SJCRH30 (cell line): ENCODE measurements at places on chromosomes 3 and 15. TPM values are rescaled to one million over a fixed set of nuclear protein-coding genes. Genes with fewer than 3 reads are reported as not detected.

The ILDR1 gene
- not detected in 2 replicates for total RNA-seq

The SELENOK gene
- 42.8 and 44.1 TPM in 2 replicates for total RNA-seq

The CLRN1 gene
- not detected in 2 replicates for total RNA-seq

DNA sequence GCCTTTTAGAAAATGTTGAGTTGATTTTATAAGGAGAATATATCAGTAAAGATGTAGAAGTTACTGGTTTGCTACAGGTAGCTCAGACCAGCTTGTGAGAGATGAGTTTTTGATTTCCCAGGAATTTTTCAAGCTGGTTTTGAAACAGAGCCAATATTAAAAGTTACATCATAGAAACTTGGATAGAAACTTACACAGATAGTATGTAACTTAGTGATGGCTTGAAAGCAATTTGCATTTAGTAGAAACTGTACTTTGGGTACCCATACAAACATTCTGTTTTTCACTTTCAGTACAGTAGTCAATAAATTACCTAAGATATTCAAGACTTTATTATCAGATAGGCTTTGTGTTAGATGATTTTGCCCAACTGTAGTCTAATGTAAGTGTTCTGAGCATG lies 93.4 kb downstream of the RBMS3 start:
- no peak for DNase-seq

DNA sequence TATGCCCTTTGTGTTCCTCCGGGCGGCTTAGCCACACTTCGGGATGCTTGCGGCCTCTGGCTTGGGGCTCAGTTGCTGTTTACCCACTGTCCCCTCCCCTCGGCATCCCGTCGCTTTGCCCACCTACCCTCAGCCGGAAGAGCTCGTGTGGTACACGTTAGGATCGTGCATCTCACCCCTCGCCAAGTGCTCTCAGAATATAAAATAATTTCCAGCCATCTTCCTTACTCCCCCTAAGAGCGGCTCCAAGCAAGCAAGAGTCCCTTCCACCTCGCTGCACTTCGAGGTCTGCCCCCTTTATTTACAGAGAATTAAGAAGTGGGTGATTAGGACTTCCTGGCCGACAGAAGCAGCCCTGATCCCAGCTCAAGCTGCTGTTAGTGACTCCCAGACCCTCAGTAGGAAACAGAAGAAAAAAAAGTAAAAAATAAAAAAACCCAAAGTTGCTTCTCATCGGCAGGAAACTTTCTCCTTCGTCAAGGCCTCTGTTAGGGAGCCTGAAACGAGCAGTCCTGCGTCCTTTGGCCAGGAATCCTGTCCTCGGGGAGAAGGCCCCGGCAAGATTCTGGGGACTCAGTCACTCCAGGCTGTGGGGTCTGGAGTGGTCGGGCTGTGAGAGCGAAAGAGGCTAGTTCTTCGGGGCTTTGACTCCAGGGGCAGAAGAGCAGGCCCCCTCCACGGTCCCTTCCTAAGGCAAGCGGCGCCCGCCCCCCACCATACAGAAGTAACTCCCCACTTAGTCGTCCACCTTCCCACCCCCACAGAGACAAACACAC lies 3.0 kb downstream of the MEIS2 start:
- no peak for DNase-seq

DNA sequence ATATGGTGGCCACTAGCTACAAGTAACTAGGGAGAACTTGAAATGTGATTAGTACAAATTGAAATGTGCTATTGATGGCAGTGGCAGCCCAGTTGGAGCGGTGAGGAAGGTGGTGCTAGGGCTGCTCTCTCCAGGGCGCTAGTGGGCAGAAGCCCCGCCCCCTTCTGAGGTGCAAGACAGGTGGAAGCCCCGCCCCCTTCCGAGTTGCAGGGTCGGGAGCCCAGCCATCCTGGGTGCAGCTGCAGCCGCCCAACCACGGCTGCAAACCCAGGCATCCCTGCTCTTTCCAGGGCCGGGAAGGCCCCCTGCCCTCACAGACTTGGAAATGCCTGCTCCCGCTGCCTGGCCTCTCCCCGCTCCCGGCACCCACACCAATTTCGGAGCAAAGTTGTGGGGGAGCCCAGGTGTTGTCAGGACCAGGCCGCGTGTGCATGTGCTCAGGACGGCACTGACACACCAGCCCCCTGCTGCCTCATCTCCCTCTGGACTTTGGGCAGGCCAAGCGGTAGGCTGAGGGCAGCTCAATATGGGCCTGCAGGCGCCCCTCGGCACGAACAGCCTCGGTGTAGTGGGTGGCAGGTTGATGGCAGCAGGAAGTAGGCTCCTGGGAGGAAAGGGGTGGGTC lies 10.0 kb downstream of the ATR start:
- DNase-seq, result no peak

DNA sequence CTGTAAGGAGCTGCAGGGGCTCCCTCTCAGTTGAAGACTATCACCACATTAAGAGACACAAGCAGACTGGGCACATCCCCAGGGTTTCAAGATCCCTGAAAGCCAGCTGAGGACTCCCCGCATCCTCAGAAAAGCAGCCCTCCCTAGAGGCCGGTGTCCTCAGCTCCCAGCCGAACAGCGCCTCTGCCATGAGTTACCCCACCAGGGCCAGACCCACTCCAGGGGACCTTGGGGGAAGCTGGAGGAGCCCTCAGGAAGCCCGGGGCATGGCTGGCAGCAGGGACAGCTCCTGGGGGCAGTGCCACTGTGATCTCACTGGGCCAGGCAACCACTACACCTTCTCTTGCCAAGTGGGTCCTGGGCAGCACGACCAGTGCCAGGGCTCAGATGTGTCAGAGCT lies 8.1 kb downstream of the KLF15 start:
- no peak for DNase-seq

GRCh38 chr15:83015361-83015760 lies 3.9 kb upstream of the C15orf40 start:
- DNase-seq, result no peak

DNA sequence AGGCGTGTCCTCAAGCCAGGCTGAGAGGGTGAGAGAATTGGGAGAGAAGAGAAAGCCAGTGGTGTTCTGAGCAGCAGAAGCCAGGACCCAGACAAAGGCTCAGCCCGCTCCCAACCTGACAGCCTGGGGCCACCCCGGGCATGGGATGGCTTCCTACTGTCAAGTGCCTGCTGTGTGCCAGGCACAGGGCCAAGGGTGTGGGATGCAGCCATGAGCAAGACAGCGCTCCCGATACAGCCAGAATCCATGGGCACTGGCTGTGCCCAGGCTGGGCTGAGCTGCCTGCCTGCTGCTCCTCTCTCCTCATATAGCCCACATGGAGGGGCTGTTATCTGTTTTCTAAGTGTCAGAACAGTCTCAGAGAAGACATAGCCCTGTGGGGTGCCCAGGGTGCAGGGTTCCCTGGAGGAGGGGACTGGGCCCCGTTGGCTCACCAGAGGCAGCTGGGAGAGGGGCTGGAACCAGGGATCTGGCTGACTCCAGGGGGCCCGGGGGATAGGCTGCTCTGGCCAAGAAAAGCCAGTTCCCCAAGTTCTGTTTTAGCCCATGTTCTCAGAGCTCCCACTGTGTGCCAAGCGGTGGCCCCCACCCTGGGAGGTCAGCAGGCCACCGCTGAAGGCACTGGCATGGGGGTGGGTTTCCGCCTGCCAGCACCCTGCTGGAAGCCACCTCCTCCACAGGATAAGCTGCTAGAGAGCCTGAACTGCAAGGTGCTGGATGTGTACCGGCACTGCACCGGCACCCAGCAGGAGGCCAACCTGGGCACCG lies 39.0 kb downstream of the CFAP100 start:
- DNase-seq, result no peak

DNA sequence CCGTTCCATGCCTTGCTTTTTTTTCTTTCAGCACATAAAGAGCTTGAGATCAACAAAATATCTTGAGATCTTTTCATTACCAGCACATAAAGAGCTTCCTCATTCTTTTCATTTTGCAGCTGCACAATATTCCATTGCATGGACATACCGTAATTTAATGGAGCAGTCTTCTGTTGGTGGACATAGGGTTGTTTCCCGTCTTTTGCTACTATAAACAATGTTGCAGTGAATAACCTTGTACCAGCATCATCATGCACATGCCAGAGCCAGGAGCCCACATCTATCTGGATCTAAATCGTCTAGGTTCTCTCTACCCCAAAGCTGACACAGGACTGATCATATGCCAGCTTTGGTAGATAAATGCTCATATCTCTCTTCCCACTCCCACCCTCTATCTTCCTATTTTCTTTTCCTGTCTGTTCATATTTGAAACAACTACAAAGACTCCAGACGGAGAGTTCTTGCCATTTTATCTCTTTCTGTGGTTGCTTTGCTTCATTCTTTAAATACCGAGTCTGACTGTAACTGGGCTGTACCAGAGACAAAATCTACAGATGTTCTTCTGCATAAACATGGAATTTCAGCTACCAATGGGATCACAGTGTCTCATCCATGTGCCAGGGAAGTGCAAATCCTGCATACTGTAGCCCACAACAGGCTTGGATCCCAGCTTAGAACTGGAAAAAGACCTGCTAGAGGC lies 47.1 kb upstream of the AKAP13 start:
- no peak for DNase-seq

DNA sequence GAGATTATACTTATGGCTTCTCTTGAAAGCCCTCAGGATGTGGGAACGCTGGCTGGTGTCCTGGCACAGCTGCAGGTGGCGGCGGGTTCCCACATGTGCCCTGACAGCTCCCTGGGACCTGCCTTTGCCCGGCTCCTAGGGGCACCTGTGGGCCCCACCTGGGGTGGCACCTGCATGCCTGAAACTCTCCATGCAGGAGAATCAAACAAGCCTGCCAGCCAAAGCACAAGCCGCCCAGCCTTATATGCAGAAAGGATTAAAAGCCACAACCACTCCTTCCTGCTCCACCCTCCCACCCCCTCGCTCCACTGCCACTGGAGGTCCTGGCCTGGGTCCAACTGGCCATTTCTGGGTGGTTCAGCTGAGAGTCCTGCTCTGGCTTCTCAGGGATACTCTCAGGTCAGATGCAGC lies 18.1 kb downstream of the TRPM1 start:
- no peak for DNase-seq

DNA sequence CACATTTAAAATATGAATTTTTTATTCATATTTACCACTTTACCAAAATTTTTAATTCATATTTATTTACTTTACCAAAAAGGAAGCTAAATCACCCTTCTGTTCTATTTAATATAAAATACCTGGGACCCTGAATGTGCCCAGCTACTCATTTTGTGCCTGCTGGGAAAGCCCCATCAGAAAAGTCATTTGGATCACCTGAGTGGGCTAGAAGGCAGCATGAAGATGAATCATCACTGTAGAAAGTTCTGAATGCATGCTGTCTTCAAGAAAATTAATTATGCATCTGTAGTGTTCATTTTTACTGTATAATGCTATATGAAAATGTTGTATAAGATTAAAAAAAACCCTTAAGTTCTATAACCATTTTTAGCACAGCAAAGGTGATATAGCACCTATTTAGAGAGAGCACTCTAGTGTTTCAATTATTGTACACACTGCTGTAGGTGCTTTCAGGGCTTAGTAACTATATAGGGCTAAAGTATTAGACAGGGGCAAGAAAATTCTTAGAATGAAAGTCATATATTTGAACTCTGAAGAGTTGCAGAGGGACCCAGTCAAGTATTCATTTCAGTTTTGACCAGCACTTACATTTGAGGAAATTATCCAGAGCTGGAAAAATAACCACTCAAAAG lies 175.1 kb downstream of the NFKBIZ start:
- no peak for DNase-seq

GRCh38 chr15:60989696-60990095 lies 239.4 kb downstream of the RORA start:
- DNase-seq, result no peak

DNA sequence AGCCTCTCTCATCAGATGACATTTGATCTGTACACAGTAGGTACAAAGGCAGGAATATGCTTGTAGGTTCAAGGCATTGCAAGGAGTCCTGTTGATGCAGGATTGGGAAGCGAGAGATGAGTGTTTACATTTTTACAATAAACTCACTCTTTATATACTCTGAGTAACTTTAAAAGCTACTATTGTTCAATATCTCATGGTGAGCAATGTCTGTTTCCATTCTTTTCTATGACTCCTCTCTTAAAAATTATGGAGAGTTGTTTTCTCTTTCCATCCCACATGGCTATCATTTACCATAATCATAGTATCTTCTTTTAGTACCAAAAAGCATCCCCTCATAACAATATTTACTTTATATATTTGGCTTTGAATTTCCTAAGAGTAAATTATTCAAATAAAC lies 314.0 kb upstream of the CDIN1 start:
- no peak for DNase-seq

DNA sequence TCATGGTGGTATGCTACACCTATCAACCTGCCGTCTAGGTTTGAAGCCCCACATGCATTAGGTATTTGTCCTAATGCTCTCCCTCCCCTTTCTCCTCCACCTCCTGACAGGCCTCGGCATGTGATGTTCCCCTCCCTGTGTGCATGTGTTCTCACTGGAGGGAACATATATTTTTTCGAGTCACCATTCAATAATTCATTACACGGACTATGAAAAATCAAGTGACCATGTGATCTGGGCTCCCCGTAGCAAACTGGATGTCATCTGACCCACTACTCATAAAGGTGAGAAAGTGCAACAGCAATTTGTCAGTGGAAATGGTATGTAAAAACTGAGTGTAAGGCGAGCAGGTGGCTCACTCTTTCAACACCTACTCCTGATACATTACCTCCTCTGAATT lies 224.3 kb upstream of the RASGRP1 start:
- no peak for DNase-seq

The SLC38A3 gene
- 1.4 and 2.9 TPM in 2 replicates for total RNA-seq
